Subcutaneous adipose tissue (tissue), 4 donors: ENCODE measurements at places on chromosomes 16 and 17. TPM values are rescaled to one million over a fixed set of nuclear protein-coding genes. Genes with fewer than 3 reads are reported as not detected.

FNDC8 gene
- not detected for total RNA-seq

NUDT7 gene
- 18.3 TPM for total RNA-seq

NPIPA8 gene
- not detected for total RNA-seq

TSPOAP1 gene
- total RNA-seq = 1.3 TPM

PARD6A gene
- 2.8 TPM for total RNA-seq

NPIPB6 gene
- 13.0 TPM for total RNA-seq

MYH11 gene
- total RNA-seq = 19.8 TPM

EFNB3 gene
- 0.22 TPM for total RNA-seq

SMIM36 gene
- total RNA-seq = not detected

IRX3 gene
- 2.4 TPM for total RNA-seq

PPM1E gene
- total RNA-seq = 0.68 TPM

AANAT gene
- not detected for total RNA-seq

DOC2A gene
- total RNA-seq = 0.66 TPM
